Esophagus squamous epithelium (tissue), 5 donors: ENCODE measurements at places on chromosomes 11 and 22.

- no peak for DNase-seq
These were observed 21.2 kb upstream of the PDE3B start for GRCh38 chr11:14622223-14622954.

GRCh38 chr11:17432002-17432401, 43.5 kb upstream of the KCNJ11 start:
- no peak for DNase-seq

GRCh38 chr11:17745023-17745772, 10.6 kb downstream of the KCNC1 start:
- DNase-seq: no peak

DNA sequence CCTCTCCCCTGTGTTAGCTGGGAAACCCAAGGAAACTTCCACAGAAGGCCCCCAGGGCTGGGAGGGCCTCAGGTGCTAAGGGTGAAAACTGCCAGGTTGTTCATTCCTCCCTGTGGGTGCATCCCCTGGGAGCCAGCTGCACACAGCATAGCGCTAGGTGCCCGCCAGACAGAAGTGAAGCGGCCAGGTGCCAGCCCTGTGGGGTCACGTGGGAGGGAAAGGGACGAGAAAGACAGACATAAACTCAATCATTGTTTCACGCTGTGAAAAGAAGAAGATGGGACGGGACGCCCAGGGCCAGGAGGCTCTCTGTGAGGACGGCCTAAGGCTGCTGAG, 31.6 kb upstream of the HMOX1 start:
- DNase-seq: no peak

DNA sequence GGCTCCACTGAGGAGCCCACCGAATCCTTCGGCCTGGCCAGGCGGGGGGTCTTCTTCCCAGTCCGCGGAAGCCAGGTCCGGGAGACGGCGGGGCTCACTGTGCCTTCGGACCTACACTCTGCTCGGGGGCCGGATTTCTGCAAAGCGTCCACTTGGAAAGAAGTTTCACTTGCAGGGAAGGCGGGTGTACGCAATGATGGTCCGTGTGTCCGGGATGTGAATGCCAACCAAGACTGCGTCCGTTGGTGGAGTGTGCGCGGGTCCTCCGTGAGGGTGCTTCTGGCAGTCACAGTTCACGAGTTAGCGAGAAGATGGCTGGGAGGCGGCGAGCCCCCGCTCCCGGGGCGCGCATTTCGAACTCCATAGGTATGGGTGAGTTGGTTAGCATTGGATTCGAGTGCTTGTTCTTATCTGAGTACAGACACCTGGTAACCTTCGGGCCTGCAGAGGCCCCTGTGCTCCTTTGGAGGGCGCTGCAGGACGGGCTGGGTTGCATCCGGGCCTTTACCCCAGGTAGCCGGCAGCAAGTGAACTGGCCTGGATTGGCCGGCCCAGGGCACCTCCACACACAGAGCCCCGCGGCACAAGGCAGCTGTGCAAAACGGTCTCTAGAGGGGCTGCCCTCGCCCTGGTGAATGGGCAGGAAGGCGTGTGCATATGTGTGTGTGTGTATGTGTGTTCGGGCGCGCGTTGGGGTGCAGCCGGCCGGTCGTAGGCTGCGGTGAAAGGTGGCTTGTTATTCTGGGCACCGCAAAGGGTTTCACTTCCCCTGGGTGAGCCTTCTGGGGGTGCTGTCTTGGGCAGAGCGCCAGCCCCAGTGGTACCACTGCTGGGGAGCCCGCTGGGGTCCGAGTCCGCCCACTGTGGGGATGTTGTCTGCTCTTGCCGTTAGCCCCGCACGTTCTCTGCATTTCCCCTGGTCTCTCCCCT, 13.3 kb upstream of the CYP2R1 start:
- DNase-seq: peak; percentile 34

- no peak for DNase-seq
These were observed 3.6 kb upstream of the HSD17B12 start for GRCh38 chr11:43676933-43677332.

DNA sequence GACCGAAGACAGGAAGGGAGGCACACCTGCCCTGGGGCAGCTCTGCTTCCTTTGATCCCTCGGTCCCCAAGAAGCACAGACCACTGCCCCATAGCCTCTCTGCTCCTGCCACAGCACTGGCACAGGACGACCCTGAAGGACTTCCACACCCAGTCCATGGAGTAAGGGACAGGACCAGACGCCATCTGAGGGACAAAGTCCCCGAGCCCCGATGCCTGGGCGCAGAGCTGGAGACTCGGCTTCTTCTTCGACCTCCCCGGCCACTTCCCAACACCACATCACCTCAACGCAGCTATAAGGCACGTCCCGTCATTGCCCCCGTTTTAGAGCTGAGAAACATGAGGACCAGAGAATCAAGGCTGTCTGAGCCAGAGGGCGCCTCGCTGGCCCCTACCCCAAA, 310.5 kb downstream of the BRD1 start:
- no peak for DNase-seq

DNA sequence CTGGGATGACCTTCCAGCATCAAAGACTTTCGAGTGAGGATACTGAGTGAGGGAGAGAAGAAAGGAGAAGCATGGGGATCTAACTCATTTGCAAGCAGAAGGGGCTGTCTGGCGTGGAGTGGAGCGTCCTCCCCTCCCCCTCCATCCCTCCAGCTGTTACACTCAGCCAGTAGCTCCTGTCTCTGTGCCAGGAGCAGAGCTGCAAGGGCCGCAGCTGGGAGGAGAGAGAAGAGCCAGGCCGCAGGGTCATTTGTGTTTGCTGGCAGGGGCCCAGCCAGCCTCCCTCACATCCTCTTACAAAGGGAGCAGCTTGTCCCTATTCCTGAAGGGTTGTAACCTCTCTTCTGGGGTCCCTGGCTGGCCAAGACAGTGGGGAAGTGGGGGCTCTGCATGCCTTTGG, 57.9 kb downstream of the NECTIN1 start:
- DNase-seq: no peak

- DNase-seq: peak; percentile 74
These were observed 15.4 kb downstream of the MIAT start for GRCh38 chr22:26672590-26673468.

DNA sequence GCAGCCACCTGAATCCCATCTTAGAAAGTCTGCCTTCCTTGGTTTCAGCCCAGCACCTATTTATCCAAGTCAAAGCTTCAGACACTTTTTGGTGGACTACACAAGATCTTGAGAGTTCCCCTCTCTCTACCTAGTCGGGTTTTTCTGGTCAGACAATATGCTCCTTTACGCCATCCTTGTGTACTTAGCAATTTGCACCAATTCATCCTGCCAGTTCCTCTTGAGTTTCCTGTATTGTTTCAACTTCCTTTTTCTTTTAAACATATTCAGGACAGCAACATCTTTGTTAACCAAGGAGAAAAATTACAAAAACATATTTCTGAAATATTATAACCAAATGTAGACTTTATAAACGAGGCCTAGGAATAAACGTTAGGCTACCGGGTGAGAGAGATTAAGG, 368.2 kb upstream of the CADM1 start:
- no peak for DNase-seq

- no peak for DNase-seq
These were observed at the start of gene TYMP for GRCh38 chr22:50529897-50530579. TSS of gene TYMP (minus strand) at chr22:50530012. CDS start at chr22:50529709, 303 bp downstream.

DNA sequence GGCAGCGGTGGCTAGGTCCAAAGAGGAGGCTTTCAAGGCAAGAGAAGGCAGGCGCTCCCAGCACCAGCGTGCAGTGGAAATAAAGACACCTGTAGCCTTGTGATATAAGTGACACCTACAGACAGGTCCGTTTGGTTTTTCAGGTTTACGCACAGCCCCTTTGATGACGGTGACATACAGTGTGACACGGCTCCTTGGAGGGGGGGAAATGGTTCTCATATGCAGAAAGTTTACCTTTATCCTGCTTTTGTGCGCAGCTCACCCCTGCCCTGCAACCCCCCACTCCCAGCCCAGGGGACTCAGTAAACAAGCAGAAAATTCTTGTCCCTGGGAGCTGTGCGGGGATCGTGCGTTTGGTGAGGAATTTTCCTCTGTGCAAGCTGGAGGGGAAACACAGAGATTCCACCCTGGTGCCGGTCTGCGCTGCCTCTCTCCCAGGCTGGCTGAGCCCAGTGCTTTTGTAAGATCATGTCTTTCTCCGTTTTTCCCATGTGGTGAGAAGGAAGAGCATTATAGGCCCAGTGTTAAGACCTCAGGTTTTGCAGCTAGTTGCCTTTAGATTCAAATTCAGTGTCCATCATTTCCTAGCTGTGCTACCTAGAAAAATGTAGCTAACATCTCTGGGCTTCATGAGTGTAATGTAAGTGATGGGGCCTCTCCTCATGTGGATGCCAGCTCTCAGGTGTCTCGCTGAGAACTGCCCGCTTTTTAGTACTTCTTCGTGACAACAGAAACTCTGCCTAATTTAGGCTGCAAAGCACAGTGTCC, at the start of gene ELF5:
TSS of gene ELF5 (minus strand) at position 113 of the 768 bp plus-strand sequence. CDS start 8,045 bp downstream, outside the sequence.
- DNase-seq: no peak

- no peak for DNase-seq
These were observed 2.9 kb downstream of the TMEM132A start for GRCh38 chr11:60927061-60927592.
